ENCODE measurements at places on chromosomes 16 and 17. TPM values are rescaled to one million over a fixed set of nuclear protein-coding genes. Genes with fewer than 3 reads are reported as not detected.
A peak's percentile ranks its signal among the peaks of the same experiment; 100 is the strongest.

- peaks cover 7% of the 10 kb centered on the region for H3K4me1 ChIP-seq
- no peaks in the 10 kb centered on the region for H3K27me3 ChIP-seq
- no peak overlapping the region for H3K27ac ChIP-seq
- DNase-seq: no peak
- no peak overlapping the region for H3K4me3 ChIP-seq
- peaks cover 7% of the 10 kb centered on the region for H3K36me3 ChIP-seq
Measured at GRCh38 chr17:80009391-80010282, 26.0 kb downstream of the TBC1D16 start.

DNA sequence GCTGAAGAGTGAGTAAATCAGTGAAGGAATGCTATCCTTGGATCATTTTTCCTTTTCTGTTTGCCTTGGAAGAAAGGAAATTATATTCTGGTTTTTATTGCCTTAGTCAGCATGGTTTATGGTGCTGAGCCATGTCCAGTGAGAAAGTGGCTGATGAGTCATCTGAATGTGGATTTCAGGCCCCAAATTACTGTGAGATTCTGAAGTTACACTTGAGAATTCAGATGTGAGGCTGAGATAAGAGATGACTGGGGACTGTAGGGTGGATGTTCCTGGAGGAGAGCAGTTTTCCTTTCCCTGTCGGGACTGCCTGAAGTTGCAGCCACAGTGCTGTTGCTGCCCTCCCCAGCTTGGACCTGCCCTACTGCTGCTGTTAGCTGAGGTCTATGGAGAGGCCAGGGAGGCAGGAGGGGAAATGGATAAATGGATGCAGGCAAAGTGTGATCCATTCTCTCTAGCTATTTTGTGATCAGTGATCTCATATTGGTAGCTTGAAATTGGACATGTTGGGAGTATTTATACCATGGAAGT, 4.2 kb upstream of the MAP3K14 start:
- H3K4me3 ChIP-seq: peak overlapping the region; percentile 5
- no peaks in the 10 kb centered on the region for H3K36me3 ChIP-seq
- H3K4me1 ChIP-seq: peaks cover 57% of the 10 kb centered on the region
- peak overlapping the region; percentile 96 for H3K27ac ChIP-seq
- H3K27me3 ChIP-seq: no peaks in the 10 kb centered on the region

DNA sequence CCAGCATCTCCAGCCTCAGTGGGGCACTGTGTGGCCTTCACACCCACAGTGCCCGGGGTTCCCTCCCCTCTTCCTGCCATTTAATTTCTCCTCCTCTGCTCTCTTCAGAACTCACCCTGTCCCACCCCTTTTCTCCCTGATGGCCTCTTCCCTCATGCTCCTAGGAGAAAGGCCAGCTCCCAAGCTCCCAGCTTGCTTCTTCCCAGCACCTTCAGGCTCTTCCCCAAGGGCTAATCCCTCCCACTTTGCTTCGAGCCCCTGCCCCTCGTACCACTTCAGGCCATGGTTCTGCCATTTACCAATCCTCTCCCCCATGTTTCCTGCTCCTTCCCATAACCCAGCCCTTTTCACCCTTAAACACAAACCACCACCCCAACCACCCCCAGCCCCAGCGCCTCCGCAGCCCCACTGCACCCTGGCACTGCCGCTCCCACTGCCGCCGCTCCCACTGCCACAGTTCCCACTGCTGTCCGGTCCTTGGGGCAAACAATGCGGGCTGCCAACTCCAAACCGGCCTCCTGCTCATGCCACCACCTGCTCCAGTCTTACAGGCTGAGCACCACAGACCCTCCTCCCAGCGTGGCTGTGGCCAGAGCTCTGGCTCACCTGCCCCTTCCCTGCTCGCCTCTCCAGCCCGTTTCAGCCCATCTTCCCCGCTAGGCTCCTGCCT, 28.6 kb downstream of the ADAM11 start:
- H3K27ac ChIP-seq: no peak overlapping the region
- H3K27me3 ChIP-seq: no peaks in the 10 kb centered on the region
- no peaks in the 10 kb centered on the region for H3K4me1 ChIP-seq
- no peak overlapping the region for H3K4me3 ChIP-seq
- no peaks in the 10 kb centered on the region for H3K36me3 ChIP-seq

GRCh38 chr16:51030516-51030915, 120.6 kb downstream of the SALL1 start:
- no peak overlapping the region for H3K27ac ChIP-seq
- H3K4me1 ChIP-seq: no peaks in the 10 kb centered on the region
- no peaks in the 10 kb centered on the region for H3K36me3 ChIP-seq
- no peaks in the 10 kb centered on the region for H3K27me3 ChIP-seq
- H3K4me3 ChIP-seq: no peak overlapping the region

GRCh38 chr17:59619035-59619297, 729 bp upstream of the CLTC start:
- peaks cover 46% of the 10 kb centered on the region for H3K4me1 ChIP-seq
- no peak for DNase-seq
- no peaks in the 10 kb centered on the region for H3K27me3 ChIP-seq
- H3K27ac ChIP-seq: peak overlapping the region; percentile 100
- no peaks in the 10 kb centered on the region for H3K36me3 ChIP-seq
- H3K4me3 ChIP-seq: peak overlapping the region; percentile 95

- peaks cover 2% of the 10 kb centered on the region for H3K36me3 ChIP-seq
- no peak overlapping the region for H3K27ac ChIP-seq
- H3K4me3 ChIP-seq: no peak overlapping the region
- no peaks in the 10 kb centered on the region for H3K27me3 ChIP-seq
- H3K4me1 ChIP-seq: peaks cover 20% of the 10 kb centered on the region
Measured at GRCh38 chr17:45164734-45165269, 3.1 kb downstream of the HEXIM2 start.

DNA sequence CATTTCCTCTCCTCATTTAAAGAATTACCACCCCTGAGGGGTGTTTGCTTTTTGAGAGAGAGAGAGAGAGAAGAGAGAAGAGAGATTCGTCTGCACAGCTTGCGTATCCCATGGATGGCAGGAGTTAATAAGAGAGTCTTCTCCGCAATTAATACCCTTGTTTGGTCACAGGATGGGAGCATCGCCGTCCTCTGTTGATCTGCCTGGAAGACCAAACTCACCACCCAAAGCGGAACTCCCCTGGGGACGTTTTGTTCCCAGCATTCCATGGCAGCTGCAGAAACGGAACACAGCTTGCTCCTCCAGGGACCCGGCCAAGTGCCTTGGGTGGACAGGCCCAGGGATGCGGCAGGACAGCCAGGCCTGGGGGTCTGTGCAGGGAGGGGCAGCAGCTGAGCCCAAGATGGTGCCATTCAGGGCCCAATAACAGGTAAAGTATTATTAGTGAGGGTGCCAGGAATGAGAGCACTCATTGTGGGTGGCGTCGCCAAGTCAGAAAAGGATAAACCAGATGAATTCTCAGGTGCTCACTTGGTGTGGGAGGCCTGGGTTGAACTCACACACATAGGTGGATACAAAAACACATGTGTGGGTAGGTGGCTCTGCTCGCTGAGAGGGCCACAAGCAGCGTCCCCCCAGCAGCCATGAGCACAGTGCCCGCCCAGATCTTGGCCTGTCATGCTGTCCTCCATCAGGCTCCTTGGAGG, 83.1 kb downstream of the NT5M start:
- H3K4me3 ChIP-seq: no peak overlapping the region
- no peak for DNase-seq
- peaks cover 18% of the 10 kb centered on the region for H3K27me3 ChIP-seq
- no peaks in the 10 kb centered on the region for H3K36me3 ChIP-seq
- no peak overlapping the region for H3K27ac ChIP-seq
- H3K4me1 ChIP-seq: no peaks in the 10 kb centered on the region

DNA sequence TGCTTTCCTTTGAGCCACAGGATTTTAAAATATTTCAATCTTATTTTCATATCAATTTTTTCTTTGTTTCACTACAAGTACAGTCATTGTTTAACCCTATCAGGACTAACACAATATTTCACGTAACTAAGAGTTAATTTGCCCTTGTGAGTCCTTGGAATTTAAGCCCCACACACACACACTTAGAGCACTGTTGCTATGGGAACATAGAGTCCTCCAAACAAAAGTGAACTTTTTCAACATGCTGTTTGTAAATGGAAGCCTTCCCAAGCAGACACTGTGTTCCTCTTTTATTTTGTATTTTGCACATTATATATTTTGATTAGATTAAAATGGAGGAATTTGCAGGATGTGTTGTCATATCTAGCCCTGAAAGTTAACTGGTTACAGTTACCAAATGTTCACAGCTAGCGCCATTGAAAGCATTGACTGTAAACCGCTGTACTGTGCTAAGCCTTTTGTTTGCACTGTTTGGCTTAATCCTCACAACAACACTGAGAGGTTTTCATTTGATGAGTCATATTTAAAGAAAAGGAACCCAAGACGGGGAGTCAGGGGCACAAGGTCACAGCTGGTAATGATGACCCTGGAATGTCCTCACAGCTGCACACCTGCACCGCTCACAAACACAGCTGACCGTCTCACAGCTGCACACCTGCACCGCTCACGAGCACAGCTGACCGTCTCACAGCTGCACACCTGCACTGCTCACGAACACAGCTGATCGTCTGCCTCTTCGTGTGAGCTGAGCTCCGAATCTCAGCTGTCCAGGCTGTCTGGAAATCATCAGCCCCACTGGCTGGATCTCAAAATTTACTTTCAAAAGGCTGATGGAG, 6.3 kb downstream of the HSBP1 start:
- DNase-seq: no peak
- H3K27me3 ChIP-seq: peaks cover 10% of the 10 kb centered on the region
- peaks cover 33% of the 10 kb centered on the region for H3K4me1 ChIP-seq
- H3K4me3 ChIP-seq: no peak overlapping the region

- H3K4me3 ChIP-seq: peak overlapping the region; percentile 12
- peak overlapping the region; percentile 95 for H3K27ac ChIP-seq
- H3K27me3 ChIP-seq: no peaks in the 10 kb centered on the region
- no peak for DNase-seq
- peaks cover 72% of the 10 kb centered on the region for H3K4me1 ChIP-seq
Measured at GRCh38 chr16:74051-74746, 1.8 kb upstream of the RHBDF1 start.

- no peaks in the 10 kb centered on the region for H3K27me3 ChIP-seq
- H3K4me1 ChIP-seq: peaks cover 33% of the 10 kb centered on the region
- H3K36me3 ChIP-seq: no peaks in the 10 kb centered on the region
- H3K27ac ChIP-seq: no peak overlapping the region
Measured at GRCh38 chr17:71790791-71791190, 330.0 kb upstream of the SOX9 start.

- H3K27me3 ChIP-seq: no peaks in the 10 kb centered on the region
- H3K4me3 ChIP-seq: peak overlapping the region; percentile 7
- peaks cover 3% of the 10 kb centered on the region for H3K36me3 ChIP-seq
- peak overlapping the region; percentile 89 for H3K27ac ChIP-seq
Measured at GRCh38 chr16:89316701-89317100, 99.2 kb downstream of the ZNF778 start.

DNA sequence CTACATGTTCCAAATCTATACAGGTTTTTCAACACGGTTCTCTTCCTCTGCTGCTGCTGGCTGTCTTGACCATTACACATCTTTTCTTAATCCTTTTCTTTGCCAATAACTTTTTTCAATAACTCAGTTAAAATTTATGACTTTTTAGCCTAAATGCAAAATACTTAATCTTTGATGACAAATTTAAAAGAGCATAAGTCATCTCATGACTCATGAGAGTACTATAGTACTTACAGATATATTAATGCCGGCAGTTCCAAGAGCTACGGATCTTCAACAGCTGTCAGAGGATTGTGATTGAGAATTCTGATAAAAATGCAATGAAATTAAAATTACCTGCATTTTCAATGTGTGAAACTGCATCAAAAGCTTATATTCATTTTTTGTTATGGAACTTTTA, 105.5 kb downstream of the KPNA2 start:
- H3K27me3 ChIP-seq: no peaks in the 10 kb centered on the region
- H3K36me3 ChIP-seq: peaks cover 2% of the 10 kb centered on the region
- H3K4me3 ChIP-seq: no peak overlapping the region

GRCh38 chr16:4792951-4793513, 2.1 kb upstream of the SMIM22 start:
- no peaks in the 10 kb centered on the region for H3K4me1 ChIP-seq
- H3K36me3 ChIP-seq: no peaks in the 10 kb centered on the region
- no peak overlapping the region for H3K27ac ChIP-seq
- H3K4me3 ChIP-seq: no peak overlapping the region
- no peaks in the 10 kb centered on the region for H3K27me3 ChIP-seq

DNA sequence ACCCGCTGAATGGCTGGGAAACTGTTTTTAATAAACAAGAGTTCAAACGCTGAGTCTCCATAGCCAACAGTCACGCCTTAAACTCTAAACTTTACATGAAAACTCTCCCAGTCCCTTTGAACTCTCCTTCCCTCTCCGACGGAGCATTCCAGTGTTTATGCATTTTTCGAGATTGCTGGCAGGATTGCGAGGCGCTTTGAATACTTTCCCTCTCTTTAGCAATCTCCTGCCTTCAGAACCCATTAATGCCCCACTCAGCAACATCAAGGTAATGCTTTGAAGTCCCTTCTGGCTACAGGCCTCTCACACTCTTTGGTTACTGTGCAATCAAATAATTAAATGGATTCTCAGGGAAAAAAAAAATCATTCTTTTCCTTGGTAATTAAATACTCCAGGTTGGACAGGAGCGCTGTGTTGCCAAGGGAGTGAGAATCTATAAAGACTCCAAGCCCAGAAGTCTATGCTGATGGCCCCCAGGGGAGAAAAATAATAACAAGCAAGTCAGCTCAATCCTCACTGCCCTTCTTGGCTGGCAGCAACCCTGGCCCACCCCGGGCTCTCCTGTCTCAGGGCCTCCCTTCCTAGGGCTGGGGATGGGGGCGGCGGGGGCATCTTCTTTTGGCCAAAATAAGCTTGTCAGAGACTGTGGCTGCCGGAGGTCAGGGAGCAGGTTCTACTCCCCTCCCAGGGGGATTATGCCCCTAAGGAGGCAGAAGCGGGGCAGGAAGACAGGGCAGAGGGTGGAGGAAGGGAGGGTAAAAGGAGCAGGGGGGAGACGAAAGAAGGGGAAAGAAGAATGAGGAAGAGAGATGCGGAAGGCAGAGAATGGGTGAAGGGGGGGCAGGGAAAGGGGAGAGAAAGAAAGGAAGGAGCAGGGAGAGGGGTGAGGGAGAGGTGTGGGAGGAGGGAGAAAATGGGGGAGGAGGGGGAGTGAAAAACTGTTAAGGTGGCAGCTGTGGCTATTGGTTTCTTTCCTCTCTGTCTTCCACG, 45.2 kb downstream of the AXIN2 start:
- DNase-seq: no peak
- peaks cover 9% of the 10 kb centered on the region for H3K27me3 ChIP-seq
- H3K36me3 ChIP-seq: no peaks in the 10 kb centered on the region
- no peak overlapping the region for H3K27ac ChIP-seq

GRCh38 chr16:2765462-2766404, 11.3 kb downstream of the ELOB start:
- DNase-seq: no peak
- no peaks in the 10 kb centered on the region for H3K27me3 ChIP-seq
- H3K4me1 ChIP-seq: peaks cover 15% of the 10 kb centered on the region
- peaks cover 87% of the 10 kb centered on the region for H3K36me3 ChIP-seq

GRCh38 chr16:65934443-65934842, 432.0 kb upstream of the CDH5 start:
- H3K4me3 ChIP-seq: no peak overlapping the region
- H3K27me3 ChIP-seq: peaks cover 10% of the 10 kb centered on the region
- H3K4me1 ChIP-seq: no peaks in the 10 kb centered on the region
- no peak for DNase-seq
- H3K27ac ChIP-seq: no peak overlapping the region
- no peaks in the 10 kb centered on the region for H3K36me3 ChIP-seq

- peaks cover 69% of the 10 kb centered on the region for H3K27me3 ChIP-seq
- peak; percentile 81 for DNase-seq
- H3K36me3 ChIP-seq: no peaks in the 10 kb centered on the region
Measured at GRCh38 chr17:8965394-8966168, at the start of gene PIK3R5. TSS of gene PIK3R5 (minus strand) at chr17:8965707. CDS start at chr17:8911494, 54,213 bp downstream.

Gene GDPD3
- total RNA-seq: 3.2 TPM

Gene TSPAN10
- total RNA-seq: 1.1 TPM

Gene RHBDF1
- total RNA-seq: 57.6 TPM

Gene CAMKK1
- total RNA-seq: 1.8 TPM

Gene GGA3
- total RNA-seq: 34.3 TPM

Gene RND2
- total RNA-seq: 0.91 TPM

Gene ZNF469
- 4.1 TPM for total RNA-seq

Measured in osteocyte (in vitro differentiated cells).